ENCODE measurements at places on chromosomes 13 and 19.
A peak's percentile ranks its signal among the peaks of the same experiment; 100 is the strongest.

- DNase-seq: no peak
Measured at GRCh38 chr13:78402708-78403400, 200.5 kb downstream of the POU4F1 start.

GRCh38 chr13:35990196-35990595, 141.0 kb downstream of the DCLK1 start:
- no peak for DNase-seq

GRCh38 chr13:33352526-33352925, 67.0 kb upstream of the STARD13 start:
- DNase-seq: no peak

DNA sequence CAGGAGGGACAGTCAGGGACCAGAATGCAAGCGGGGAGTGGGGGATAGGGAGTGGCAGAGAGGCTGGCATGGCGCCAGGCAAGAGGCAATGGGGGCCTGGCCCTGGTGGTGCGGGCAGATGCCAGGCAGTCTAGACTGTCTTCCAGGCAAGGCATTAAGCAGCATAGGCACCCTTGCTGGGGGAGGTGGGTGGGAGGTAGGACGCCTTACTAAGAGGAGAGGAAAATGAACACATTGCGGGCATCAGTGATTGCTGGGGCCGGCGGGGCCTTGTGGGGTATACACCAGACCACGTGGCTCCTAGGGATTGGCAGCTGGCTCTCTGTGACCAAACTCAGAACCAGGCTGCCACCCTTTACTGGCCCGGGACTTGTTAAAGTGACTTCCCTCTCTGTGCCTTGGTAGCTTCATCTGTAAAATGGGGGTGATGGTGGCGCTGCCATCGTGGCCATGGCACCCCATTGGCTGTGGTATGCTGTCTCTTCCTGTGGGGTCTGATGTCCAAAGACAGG, 46.0 kb downstream of the DNM2 start:
- DNase-seq: no peak

GRCh38 chr13:107238262-107238981, 670.5 kb upstream of the ARGLU1 start:
- no peak for DNase-seq

DNA sequence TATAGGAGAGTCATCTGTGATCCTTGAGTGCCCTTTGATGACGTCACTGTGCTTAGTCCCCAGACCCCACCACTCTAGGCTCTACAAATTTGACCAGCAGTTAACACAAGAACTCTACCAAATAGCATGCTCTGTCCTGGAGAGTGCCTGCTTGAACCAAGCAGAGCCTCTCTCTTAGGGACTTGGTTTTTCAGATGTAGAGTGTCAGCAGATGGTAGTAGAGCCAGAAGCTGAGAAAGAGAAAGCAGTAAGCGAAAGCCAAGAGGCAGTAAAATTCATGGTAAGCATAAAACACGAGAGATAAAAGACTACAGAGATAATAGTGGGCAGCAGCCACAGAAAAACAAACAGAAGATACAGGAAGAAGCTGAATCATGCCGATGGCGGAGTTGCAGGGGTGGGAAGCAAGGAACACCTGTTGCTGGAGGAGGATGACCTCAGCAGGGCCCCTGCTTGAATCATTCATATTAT, 193.3 kb downstream of the SLC7A1 start:
- DNase-seq: no peak

GRCh38 chr13:110665491-110666254, 40.2 kb downstream of the CARS2 start:
- DNase-seq: no peak

GRCh38 chr19:343451-343931, 1.1 kb downstream of the MIER2 start:
- DNase-seq: no peak

GRCh38 chr13:28100150-28101121, at the start of gene FLT3:
TSS of gene FLT3 (minus strand) at chr13:28100576. CDS start at chr13:28100510, 66 bp downstream.
- DNase-seq: peak; percentile 25
